ENCODE measurements at places on chromosomes 5 and 9.

DNA sequence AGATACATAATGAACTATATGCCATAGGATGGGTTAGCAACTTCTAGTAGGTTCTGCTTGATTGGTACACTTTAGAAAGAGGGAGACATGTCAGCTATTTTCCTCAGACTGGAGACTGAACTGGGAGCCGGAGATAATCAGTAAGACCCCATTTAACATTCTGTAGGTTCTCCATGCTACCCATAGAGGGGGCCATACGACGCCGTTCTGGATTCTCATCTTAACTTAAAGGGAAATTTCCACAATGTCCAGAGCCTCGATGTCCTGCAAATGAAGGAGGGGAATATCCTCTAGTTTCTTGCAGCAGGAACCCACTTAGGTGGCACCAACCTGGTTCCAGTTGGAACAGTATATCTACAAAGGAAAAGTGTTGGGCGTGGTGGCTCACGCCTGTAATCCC is 22.3 kb upstream of the NPM1 start:
- DNase-seq, result peak; percentile 13

DNA sequence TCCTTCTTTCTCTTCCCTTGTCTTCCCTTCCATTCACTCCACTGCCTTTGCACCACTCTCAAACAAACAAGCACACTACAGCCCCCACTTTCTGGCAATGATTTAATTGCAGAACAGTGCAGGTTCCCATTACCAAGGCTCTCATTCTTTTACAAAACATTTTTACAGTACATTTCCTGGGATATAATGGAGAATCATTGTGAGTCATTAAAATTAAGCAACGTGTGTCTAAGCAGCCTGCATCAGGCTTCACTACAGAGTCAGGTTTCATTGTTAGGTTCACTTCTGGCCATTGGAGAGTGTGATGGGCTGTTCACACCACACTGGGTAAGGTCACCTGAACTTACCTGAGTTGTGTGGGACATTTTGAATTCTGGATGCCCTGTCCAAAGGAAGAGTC is 303.5 kb downstream of the TRIM32 start:
- DNase-seq, result no peak

DNA sequence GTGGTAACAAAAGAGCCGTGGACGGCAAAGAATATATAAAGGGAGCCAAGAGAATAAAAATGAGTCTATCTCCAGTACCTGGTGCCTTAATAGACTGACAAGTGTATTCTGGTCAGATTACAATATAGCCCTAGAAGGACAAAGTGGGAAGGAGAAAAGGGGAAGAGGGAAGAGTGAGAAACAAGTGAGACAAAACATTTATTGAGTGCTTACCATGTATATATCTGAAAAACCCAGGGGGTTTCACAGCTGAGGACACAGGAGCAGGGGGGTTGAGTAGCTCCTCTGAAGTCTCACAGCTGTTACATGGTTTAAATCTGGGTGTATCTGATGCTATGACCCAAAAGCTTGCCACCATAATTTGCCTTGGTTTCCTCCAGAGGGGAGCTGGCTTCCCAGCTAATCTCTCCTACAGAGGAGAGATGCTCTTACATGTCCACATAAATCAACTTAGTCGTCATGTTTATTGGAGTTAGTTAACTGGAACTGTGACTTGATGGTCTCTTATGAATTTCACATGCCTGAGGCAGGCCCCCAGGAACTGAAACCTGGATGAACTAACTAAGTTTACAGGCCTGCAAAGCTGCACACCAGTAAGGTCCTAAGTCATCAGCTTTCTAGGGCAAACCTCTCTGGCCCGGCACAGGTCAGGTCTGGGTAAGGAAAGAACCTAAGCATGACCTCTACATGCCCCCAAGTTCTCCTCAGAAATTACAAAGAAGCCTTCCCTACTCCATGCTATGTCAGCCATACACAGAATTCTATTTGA is 15.5 kb downstream of the SIL1 start:
- DNase-seq, result no peak

- DNase-seq, result no peak
Measured at GRCh38 chr9:123743737-123744136, 186.2 kb downstream of the DENND1A start.

GRCh38 chr9:34490360-34490759 is 31.8 kb downstream of the DNAI1 start:
- DNase-seq, result no peak

DNA sequence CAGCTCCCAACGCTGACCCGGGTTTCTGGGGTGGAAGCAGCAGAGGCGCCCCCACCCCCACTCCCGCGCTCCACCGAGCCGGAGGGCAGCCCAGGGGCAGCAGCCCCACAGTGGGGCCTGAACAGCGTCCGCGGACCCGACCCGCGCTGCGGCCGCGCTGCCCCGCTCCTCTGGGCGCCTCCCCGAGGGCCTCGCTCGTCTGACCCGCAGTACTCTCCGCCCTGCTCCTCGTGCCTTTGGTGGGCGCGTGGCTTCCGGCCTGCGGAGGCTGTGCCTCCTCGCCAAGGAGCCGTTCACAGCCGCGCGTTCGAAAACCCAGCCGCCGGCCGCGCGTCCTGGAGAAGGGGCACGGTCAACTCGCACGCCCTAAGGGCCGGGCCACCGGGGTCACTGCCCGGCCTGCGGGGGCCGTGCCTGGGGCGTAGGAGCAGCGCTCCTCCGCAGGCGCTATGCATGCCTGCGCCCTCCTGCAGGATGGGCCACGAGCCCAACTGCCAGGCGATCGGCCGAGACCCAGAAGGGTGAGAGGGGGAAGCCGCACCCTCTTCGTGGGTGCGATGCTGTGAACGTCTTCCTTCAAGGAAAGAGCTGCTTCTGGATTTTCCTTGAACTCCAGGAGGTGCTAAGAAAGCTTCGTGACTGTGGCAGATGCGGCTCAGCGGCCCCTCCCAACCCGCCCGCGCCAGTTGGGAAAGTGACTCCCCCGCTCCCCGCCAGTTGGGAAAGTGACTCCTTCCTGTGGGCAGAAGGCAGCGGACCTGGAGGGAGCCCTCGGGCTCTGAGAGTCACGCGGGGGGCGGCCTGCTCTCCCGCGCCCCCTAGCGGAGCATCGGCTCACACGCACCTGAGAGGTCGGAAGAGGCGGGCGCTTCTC is 82.7 kb downstream of the HSD17B3 start:
- peak; percentile 43 for DNase-seq

DNA sequence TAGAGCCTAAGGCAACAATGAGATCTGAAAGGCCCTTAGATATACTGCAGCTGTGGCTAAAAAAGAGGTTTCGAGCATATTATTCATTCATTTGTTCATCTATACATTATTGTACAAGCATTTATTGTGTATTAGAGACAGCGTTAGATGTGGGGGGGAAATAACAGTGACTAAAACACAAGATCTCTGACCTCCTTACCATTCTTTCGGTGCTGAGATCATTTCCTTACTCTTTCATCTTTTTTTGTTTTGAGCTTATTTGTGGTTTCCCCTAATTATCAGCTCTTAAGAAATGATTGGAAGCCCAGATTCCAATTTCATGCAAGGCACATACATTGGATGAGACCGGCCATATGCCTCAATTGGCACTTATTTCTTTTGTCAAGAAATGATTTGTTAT is 113.2 kb downstream of the SEC61B start:
- no peak for DNase-seq

DNA sequence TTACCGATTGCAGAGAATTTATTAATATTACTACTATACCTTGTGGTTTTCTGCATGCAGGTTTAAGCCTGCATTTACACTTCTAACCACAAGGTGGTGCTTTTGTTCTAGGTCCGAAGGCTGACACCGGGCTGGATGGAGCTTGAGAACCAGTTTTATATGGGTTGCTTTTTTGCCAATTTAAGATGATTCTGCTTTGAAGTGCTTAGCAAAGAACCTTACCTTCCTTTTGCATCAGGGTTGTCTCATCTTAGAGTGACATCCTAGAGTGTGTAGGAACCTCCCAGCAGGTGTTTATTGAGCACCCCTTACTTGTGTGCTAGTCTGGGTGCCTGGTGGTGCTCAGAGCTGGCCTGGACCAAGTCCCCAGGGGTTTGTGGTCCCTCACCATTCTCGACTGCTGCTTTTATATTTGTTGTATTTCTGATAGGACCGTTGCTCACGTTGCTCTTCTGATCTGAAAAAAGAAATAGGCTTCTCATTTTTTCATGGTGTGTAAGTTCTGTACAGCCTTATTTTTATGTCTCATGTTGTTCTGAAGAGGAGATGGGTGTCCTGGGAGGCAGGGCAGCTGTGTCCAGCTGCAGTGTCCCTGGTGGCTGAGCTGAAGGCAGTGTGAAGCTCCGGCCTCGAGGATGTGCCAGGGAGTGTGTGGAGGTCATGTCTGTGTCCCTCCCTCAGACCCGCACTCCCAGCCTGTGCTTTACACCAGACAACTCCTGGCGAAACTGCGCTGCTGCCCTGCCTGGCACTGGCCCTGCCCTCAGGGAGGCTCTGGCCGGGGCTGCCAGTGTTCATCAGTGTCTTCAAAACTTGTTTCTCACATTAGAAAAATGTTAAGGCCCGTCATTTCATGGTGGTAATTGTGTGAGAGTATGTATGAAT is 54.3 kb downstream of the EHMT1 start:
- peak; percentile 85 for DNase-seq

GRCh38 chr5:178116143-178116885 is 3.0 kb downstream of the N4BP3 start:
- DNase-seq, result no peak

DNA sequence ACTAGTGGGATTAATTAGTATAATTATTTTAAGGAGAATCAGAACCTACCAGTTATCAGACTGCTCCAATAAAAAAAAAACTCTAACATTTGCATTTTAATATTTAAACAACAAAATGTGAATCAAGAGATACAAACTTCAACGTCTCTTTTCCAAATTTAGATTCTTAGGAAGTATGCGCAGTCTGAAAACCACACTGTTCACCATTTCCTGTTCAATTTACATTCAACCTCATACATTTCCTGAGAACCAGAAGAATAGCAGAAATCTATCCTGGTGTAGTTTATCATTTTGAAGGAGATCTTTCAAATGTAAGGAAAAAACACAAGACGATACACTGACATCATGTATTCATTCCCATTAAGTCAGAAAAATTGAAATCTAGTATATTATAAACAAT is 869.2 kb downstream of the EFNA5 start:
- no peak for DNase-seq

DNA sequence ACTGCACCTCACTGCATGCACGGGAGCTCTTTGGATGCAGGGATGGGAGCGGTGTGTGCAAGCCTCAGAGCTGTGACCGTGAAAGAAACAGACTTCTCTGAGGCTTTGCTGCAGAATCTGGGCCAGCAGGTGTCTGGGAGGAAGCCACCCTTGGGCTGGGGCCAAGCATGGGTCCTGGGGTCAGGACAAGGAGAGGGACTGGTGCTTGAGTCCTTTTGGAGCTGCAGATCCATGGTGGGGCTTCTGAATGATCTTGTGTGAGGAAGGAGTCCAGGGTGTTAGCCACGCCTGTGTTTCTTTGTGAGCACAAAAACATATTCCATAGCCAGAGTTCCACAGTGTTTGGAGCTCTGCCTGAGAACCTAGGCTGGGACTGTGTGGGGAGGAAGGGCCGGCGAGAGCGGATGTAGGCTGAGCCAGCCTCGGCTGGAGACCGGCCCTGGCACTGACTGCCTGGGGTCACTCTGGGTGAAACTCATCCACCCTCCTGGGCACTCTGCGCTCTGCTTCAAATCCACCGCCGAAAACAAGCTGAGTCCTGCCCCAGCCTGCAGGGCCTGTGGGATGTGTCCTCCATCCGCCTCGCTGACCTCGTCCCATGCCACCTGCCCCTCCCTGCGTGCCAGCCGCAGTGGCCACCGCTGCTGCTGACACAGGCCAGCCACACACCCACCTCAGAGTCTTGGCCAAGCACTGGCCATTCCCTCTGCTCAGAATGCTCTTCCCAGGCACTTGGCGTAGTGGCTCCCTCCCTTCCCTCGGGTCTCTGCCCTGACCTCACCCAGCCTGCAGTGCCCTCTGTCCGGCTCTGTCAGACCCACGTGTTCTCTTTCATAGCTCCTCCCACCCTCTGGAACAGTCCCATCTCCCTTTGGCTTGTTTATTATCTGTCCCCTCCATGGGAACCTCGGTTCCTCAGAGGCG is 26.7 kb downstream of the ERGIC1 start:
- peak; percentile 85 for DNase-seq

DNA sequence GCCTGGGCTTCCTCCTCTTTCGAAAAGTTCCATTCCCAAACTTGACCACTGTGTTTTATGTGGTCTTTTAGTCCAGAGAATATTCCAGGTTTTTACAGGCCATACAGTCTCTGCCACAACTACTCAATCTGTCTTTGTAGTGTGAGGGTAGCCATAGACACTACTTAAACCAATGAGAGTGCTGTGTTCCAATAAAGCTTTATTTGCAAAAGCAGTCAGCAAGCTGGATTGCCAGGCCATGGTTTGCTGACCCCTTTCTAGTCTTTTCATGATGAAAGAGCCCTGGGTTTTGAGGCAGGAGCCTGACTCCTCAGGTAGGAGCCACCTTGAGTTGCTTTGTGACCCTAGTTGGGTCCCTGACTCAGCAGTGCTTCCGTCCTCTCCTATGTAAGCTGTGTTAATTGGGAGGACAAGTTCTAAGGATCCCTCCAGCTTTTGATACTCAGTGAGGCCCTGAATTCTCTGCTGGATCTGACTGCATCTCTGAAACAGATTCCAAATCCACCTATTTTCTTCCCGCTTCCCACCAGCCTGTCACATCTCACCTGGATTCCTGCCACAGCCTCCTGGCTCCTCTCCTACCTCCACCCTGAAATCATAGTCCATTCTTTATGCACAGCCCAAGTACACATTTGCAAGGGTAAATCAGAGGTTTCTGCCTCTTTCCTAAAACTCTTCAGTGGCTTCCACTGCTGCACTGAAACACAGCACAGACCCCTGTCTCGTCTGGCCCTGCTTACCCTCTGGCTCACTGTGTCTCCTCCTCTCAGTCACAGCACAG is 13.5 kb downstream of the GALNT10 start:
- DNase-seq, result no peak

- peak; percentile 1 for DNase-seq
Measured at GRCh38 chr5:50711280-50711679, 44.8 kb downstream of the PARP8 start.

DNA sequence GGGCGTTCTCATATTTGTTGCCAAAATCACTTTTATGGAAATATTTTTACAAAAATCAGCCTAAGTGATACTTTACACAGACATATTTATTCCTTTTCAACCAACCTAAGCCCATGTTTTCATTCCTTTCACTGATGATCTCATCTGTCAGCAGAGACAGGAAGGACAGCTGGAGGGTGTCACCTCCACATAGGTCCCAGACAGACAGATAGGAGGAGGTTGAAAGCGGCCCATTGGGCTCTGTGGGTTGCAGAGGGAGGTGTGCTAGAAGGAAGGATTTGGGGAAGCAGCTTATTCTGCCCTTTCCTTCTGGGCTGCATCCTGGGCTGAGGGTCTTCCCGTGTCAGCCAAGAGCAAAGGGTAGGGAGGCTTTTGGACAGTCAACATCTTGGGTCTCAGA is 26.0 kb upstream of the SEMA4D start:
- DNase-seq, result no peak

DNA sequence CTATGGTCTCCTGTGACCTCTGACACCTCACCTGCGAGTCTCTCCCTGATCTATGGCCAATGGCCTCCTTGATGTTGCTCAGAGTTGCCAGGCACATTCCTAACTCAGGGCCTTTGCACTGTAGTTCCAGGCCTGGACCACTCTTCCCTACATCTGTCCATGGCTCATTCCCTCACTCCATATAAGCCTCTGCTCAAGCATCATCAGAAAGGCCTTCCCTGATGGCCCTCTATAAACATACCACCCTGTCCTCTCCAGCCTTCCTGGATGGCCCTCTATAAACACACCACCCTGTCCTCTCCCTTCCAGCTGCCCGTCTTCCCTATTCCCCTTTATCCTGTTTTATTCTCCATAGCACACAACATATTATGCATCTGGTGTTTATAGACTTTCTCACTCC is 102.8 kb downstream of the GTF3C4 start:
- no peak for DNase-seq

GRCh38 chr5:27316271-27316650 is 277.9 kb upstream of the CDH9 start:
- DNase-seq, result peak; percentile 73

Measured in cardiac fibroblast (primary cell).